ENCODE measurements at places on chromosomes 2 and 18. TPM values are rescaled to one million over a fixed set of nuclear protein-coding genes. Genes with fewer than 3 reads are reported as not detected.

Gene SETBP1
- 79.6 TPM for total RNA-seq

GRCh38 chr2:12918835-12919445 is 202.2 kb downstream of the TRIB2 start:
- DNase-seq, result no peak

- no peak for DNase-seq
Measured at GRCh38 chr2:133287709-133288108, 280.6 kb downstream of the NCKAP5 start.

- no peak for DNase-seq
Measured at GRCh38 chr2:216774620-216775019, 79.3 kb upstream of the IGFBP5 start.

- no peak for DNase-seq
Measured at GRCh38 chr2:130762031-130762909, 6.9 kb downstream of the AMER3 start.

Gene CXCR4
- 74.8 TPM for total RNA-seq

Gene TMEM200C
- not detected for total RNA-seq

DNA sequence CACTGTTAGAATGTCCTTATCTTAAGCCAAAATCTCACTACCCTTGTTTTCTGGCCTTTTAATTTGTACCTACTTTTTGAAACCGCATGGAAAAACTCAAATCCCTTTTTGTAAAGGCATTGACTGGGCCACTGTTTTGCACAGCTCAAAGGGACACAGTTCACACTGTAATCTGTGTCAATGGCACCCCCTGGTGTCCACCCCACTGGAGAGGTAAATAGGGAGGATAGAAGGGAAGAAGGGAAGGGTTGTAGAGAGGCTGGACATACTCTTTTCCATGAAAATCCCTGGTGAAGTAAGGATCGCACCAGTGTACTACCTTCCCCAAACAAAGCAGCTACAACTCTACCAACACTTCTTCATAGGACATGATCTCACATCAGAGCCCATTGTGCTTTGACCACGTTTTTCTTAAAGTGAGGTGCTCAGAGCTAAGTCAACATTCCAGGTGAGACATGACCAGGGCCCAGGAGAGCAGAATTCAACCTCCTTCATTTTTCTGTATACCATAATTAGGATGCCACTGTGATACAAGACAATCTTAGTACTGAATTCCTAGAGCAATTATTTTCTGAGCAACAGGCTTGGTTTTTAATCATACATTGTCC is 92.4 kb upstream of the RMDN2 start:
- DNase-seq, result peak; percentile 80

DNA sequence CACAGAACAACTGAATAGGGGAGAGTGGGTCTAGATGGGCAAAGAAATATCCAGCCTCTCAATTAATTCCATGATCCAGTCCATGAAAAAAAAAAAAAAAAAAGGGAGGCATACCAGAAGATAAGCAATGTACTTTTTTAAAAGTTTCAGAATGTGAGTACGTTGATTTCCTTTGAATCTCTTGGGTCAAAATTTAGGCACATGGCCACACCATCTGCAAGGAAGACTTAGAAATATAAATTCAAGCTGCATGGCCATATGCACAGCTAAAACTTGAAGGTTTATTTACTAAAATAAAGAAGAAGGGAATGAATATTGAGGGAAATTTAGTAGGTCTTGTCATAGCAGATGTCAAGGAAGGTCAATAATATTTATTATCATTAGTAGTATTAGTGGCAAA is 286.5 kb upstream of the CDH7 start:
- DNase-seq, result no peak

Gene ANKRD36C
- total RNA-seq, result 44.4 TPM

- DNase-seq, result no peak
Measured at GRCh38 chr2:149877913-149878312, 290.3 kb upstream of the MMADHC start.

Gene PRKAG3
- not detected for total RNA-seq

DNA sequence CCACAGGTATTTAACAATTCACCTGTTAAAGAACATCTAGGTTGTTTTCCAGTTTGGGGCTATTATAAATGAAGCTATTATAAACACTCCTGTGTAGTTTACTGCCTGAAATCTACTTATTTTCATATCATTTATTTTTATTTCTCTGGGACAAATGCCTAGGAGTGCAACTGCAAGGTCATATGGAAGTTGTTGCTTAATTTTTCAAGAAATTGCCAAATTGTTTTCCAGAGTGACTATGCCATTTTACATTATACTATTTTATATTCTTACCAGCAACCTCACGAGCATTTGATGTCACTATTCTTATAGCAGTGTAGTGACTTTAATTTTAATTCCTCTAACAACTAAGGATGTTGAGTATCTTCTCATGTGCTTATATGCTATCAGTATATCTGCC is 298.4 kb downstream of the EXOC6B start:
- DNase-seq, result no peak

Gene EFR3B
- 0.98 TPM for total RNA-seq

Gene RALBP1
- total RNA-seq, result 51.0 TPM

Gene IL36G
- not detected for total RNA-seq

DNA sequence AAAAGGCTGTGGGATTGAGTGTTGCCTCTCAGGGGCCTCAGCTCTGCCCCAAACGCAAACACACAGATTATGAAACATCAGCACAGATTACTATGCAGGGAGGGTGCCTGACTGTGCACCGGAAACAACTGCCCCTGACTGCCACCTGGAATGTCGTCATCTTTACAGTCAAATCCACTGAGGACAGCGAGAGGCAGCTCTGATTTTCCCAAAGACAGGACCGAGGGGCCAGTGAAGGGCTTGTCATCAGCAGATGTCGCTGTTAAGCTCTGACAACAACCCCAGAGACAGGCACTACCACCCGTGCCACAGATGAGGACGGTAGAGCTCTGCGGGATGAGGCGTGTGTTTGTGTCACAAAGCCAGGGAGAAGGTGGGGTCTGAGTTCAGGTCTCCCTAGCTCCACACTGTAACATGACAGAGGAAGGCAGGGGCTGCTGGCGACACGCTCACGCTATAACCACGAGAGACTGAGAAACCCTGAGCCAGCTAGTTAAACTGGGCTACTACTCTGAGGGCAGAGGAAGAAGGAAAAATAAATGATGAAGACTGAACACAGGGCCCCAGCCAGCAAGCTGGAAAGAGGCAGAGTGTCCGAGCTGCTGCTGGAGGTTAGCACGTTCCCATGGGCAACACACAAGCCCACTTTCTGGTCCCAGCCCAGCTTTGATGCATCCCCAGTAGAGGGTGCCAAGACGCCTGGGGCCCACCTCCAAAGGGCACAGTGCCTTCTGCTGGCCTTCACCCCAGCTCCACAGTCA is 47.0 kb downstream of the PARD6G start:
- no peak for DNase-seq

DNA sequence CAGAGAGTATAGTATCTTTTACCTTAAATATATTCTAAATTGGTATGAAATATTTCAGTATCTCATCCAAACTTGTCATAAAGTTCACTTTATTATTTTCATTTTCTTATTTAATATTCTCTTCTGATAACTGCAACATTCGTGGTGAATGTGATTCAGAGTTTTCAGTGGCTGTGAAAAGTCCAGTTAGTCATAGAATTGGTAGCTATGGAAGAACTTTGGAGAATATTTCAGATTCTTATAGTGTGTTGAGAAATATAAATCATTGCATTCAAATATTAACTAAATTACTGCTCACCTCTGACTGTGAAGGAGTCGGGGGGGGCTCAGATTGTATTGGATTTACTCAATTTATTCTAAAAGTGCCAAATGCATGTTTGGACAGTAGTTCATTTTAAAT is 178.6 kb upstream of the VWC2L start:
- no peak for DNase-seq

DNA sequence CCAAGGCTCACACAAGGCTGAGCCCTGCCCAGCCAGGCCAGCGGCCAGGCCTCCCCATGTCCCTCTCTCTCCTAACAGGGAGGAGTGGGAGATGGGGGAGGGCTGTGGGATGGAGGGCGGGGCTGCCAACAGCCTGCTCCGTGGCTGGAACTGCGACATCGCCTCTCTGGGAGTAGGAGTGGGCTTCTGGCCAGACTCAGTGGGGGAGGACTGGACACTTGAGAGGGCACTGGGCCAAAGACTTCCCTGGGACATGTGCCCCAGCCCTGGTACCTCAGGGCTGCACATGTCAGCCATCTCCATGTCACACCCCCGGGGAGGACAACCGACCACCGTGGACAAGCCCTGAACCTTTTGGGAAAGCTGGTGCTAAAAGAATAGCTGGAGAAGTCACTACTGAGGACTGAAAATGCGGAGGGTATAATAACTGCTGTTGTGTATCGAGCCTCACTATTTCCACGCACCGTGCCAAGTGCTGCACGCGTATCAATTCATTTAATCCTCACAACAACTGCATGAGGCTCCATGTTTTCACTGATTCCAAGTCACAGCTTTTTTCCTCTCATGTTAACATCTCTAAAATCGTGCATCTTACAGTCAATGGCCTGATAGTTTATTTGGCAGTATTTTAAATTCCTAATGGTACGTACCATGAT is 127.3 kb downstream of the MSH2 start:
- no peak for DNase-seq

GRCh38 chr2:120446236-120447126 is 100.5 kb downstream of the INHBB start:
- peak; percentile 40 for DNase-seq

Gene MROH2A
- not detected for total RNA-seq

Gene RESP18
- total RNA-seq, result not detected

Gene NAT8
- total RNA-seq, result not detected

Gene COPS7B
- total RNA-seq, result 35.9 TPM

Gene MCEE
- 14.2 TPM for total RNA-seq

- DNase-seq, result no peak
Measured at GRCh38 chr2:80026040-80026729, 278.4 kb downstream of the LRRTM1 start.

GRCh38 chr2:51846018-51846417 is 814.1 kb upstream of the NRXN1 start:
- DNase-seq, result no peak

Gene HOXD13
- total RNA-seq, result not detected

Gene NEURL3
- not detected for total RNA-seq

DNA sequence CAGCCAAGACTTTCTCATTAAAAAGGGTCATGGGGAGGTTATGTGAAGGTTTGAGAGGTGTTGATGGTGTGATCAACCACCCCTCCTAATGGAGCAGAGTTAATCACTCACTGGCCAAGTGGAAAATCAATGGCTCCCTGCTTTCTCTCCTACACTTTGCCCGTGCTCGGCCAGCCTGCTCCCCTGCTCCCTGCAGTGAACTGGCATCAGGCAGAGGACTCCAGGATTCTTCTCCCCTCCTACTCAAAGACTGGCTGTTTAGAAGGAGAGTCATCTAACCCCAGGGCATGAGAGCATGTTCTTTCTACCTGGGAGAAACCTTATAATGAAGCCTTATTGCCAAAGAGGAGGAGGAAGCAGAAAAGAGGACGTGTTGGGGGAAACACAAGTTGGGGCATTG is 74.9 kb downstream of the SGPP2 start:
- no peak for DNase-seq

- DNase-seq, result no peak
Measured at GRCh38 chr2:3547915-3548314, 10.2 kb downstream of the RNASEH1 start.

Gene TEX44
- not detected for total RNA-seq

DNA sequence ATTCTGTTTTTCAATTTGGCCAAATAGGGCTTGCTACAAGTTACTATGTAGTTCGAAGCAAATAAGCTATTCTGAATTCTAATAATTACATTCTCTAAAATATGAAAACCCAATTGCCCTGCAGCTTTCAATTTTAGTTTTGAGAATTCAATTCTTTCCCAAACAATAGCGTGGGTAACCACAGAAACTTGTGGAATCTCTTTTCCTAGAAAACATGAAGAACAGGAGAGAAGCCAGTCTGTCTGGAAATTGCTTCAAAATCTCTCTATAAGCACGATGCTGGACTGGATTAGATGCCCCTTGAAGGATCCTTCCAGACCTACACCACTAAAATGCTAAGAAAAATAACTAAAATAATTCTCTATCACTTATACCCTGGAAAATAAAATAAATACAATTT is 115.0 kb downstream of the THADA start:
- no peak for DNase-seq

DNA sequence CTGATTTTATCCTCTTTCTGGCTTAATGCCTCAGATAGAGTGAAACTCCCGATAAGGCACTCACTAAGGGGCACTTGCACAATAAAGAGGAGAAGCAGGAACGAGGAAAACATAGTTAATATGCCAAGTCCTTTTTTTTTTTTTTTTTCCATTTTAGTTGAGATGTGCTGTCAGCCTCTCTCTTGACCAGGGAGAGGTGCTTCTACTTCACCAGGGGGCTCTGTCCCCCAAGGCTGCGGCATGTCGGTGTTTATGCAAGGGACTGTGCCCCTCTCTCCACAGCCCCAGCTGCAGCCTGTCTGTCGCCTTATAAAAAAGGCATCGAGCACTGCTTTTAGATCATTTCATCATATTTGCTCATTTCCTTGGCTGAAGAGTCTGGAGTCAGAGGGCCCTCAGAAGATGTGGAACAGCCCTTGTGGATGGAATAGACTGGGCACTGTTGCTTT is 178.1 kb downstream of the SLC8A1 start:
- no peak for DNase-seq

GRCh38 chr2:46537624-46538295 is 58.4 kb downstream of the TMEM247 start:
- DNase-seq, result no peak

GRCh38 chr2:8456151-8457091 is 225.4 kb upstream of the ID2 start:
- DNase-seq, result peak; percentile 68
